ENCODE measurements at places on chromosomes 5 and 9.
A peak's percentile ranks its signal among the peaks of the same experiment; 100 is the strongest.

DNA sequence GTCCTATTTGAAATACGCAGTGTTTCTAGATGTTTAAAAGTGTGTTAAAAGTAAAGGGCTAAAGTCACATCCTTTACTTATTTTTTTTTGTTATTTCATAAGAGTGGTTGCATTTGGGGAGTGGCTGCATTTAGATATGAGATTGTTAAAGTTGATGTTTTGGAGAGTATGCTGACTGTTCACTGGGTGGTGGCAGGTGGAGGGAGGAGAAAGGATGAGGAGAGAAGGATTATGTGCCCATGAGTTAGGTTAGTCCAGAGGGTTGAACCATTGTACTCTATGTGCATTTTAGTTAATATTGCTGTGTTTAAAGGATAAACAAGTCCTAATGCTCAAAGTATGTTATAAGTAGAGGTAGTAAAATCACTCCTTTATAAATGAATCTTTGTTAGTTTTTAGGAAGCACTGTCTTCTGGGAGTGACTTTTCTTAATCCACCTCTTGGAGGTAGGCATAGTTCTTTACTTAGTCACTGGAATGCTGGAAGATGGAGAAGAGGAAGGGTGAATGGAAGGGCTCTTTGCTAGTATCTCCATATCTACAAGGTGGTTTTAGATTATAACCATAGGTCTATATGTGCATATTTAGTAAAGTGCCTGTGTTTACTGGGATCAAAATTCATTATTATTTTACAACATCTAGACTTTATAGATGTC, 332.3 kb downstream of the NPR3 start:
- DNase-seq: no peak

GRCh38 chr9:95529910-95530309, 13.1 kb upstream of the PTCH1 start:
- no peak for DNase-seq

DNA sequence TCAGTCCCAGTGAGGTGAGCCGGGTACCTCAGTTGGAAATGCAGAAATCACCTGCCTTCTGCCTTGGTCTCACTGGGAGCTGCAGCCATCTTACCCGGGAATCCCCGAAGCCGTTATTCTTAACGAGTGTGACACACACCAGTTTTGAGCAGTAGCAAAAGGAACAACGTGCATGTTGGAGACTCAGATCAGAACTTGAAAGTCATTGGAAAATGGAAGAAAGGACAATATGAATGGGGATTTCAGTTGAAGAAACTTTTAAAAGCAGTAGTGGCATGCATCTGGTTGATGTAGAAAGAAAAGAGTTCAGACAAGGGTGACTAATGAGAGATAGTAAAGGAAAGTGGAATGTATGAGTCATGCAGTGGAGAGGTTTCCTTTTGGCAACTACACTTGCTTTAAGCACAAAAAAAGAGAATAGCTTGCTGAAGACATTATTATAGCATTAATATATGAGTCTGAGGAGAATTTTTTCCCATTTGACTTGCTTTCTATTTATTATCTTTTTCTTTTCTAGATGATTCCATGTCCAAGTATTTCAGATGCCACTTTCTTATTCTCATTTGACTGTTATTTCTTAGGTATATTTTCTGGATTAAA, 44.4 kb upstream of the ANKDD1B start:
- peak; percentile 96 for DNase-seq

DNA sequence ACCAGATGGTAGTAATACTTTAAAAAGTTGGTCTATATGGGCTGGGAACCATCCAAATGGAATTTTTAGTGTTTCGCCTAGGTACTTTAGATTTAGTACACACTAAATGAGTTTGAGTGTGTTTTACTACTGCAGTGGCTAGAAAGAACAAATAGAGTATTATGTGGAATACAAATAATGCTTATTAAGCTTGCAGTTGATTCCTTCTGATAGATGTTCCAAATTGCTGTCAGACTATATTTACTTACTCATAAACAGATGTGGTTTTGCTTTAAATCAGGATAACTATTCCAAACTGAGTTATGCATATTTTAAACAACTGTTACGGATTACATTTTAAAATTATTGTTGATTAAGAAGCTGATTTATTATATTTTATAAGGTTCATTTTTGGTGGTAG, 103.3 kb downstream of the ZSWIM6 start:
- no peak for DNase-seq

DNA sequence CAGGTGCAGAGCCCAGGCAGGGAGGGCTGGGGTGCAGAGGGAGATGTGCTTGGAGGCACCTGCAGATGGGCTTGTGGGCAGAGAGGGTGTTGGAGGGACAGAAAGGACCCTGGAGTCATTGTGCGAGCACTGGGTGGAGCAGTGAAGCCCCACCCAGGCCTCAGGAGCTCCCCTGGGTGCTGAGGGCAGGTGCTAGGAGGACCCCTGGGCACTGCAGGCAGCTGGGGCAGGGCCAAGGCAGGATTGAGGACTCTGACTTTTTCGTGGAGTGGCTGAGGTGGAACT, 10.3 kb upstream of the SLC6A18 start:
- DNase-seq: no peak

DNA sequence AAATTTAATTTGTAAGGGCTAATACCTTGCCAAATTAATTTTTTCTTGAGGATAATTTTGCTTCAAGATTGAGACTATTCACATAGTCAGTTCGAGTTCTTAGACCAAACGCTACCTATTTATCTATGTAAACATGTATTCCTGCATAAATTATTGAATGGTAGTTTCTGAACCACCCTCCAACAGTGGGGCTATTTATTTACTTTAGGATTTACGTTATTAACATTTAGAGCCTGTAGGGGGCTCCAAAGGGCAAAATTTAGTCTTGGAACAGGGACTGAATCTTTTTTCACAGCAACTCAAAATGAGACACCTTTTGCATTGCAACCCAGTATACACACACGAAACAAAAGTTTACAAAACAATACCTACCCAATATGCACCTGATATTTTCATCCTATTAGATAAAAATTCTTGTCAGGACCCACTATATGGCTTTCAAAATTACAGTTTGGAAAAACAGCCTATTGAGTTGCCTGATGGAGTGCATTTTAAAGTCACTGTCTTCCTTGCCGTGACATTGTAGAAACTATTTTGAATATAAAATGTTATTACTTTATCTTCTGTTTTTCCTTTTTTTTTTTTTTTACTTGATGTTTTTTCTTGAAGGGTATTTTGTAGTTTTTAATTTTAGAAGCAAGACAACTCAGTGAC, 47.1 kb upstream of the POU4F3 start:
- DNase-seq: peak; percentile 63

DNA sequence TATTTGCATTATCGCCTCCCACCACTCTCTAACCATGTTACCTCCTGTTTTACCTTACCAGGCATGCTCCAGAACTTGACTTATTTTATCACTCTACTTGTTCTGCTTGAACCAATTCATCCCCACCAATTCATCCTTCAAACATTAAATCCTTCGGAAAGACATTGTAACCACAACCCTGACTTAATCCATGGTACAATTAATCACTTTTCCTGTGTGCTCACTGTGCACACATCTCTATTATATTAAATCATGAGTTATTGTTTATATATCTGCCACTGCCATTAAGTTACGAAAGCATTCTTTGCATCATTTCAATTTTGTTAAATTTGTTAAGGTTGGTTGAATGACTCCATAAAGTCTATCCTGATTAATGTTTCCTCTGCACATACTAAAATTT, 7.4 kb upstream of the C5orf46 start:
- peak; percentile 10 for DNase-seq

DNA sequence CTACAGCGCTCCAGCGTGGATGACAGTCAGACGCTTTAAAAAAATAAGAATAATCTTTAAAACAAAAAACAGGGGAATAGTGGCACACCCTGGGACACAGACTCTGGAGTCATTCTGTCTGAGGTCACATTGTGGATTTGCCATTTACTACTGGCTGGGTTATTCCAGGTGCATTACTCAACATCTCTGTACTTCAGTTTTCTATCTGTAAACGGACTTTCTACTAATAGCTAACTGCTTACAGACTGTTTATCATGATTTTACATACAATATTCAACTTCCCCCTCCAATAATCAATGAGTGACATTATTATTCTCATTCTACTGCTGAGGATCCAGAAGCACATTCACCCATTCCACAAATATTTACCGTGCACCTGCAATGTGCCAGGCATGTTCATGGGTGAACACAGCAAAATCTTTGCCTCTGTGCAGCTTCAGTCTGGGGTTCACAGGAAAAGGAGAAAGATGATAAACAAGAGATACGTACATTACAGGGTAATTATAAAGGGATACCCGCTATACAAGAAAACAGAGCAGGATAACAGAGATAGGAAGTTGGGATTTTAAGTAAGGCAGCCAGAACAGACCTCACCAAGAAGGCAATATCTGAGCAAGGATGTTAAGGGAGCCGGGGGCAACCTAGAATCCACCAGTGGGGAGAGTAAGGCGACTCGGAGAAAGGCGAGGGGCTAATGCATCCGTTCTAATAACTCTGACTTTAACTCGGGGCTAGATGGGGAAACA, 984 bp upstream of the RAD23B start:
- DNase-seq: peak; percentile 28

Measured in dermis blood vessel endothelial cell (primary cell).